ENCODE measurements at places on chromosomes 2 and 18. TPM values are rescaled to one million over a fixed set of nuclear protein-coding genes. Genes with fewer than 3 reads are reported as not detected.

DSC2 gene
- 4.4 TPM for total RNA-seq

DNA sequence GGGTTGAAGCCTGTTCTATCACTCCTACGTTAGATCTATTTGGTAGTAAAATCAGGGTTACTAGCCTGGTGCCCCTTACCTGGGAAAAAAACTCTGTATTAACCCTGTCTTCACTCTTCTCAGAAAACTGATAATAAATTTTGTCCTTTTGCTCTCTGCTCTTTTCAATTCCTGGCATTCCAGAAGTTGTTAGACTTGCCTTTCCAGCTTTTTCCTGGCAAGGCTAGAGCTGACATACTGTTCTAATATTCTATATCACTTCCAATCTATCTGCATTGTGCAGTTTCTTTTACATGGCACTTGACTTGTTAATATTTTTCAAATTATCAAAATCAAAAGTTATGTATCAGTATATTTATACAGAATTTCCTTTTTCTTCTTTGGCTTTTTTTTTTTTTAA lies 162.2 kb downstream of the FIGN start:
- DNase-seq, result no peak

GRCh38 chr2:226466589-226466988 lies 333.0 kb downstream of the IRS1 start:
- DNase-seq, result no peak

DNA sequence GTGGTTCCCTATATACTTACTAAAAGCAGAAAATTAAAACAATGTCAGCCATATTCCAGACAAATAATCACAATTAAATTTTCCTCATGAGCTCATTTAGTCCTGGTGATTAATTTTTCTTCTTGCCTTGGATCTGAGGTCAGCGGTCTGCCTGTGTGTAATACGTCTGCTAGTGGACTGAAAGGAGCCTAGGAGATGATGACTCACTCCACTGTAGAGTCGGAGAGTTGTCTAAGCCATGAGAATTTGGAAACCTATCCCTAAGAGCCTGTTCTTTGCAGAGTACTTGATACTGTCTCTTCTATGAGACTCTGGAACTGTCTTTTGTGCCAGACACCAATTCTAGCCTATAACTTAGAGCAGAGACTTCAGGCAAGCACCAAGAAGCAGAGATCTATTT lies 94.2 kb upstream of the RAB27B start:
- DNase-seq, result no peak

SLC4A5 gene
- 0.11 TPM for total RNA-seq
